ENCODE measurements at places on chromosomes 2 and 18.

DNA sequence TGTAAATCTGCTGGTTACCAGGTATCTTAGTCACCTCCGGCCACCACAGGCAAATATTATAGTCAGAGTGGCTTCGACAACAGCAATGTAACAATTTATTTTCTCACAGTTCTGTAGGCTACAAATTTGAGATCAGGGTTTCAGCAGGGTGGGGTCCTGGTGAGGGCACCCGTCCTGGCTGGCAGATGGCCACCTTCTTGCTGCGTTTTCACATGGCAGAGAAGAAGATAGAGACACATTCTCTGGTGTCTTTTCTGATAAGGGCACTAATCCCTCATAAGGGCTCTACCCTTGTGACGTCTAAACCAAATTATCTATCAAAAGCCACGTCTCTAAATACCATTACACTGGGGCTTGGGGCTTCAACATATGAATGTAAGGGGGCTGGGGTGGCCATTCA lies 843.2 kb upstream of the FANCL start:
- ATAC-seq = no peak

DNA sequence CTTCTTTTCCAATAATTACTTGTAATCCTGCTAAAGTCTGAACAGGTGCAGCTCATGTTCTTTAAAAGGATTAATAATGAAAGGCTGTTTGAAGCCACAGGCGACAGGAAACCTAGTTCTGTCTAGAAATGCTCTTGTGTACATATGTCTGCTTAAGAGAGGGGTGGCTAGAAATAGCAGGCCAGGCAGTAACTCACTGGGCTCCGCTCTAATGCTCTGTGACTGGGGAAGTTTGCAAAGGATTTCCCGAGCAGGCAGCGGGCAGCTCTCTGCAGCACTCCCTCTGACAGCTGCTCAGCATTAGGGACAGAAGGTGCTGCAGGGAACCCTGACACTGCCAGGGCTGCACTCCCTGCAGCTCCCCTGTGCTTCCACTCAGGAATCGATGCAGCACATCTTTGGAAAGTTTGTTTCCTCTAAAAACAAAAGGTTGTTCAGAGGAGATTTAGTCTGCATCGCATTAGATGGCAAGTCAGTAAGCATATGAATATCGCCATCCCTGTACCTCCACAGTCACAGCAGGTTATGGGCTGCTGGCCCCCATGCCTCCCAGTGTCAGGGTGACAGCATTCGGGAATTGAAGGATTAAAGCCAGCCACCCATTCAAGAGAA lies 33.1 kb upstream of the TTC39C start:
- peak; percentile 24 for ATAC-seq

- ATAC-seq = no peak
Observed at GRCh38 chr2:119371111-119371510, 4.3 kb downstream of the DBI start.

DNA sequence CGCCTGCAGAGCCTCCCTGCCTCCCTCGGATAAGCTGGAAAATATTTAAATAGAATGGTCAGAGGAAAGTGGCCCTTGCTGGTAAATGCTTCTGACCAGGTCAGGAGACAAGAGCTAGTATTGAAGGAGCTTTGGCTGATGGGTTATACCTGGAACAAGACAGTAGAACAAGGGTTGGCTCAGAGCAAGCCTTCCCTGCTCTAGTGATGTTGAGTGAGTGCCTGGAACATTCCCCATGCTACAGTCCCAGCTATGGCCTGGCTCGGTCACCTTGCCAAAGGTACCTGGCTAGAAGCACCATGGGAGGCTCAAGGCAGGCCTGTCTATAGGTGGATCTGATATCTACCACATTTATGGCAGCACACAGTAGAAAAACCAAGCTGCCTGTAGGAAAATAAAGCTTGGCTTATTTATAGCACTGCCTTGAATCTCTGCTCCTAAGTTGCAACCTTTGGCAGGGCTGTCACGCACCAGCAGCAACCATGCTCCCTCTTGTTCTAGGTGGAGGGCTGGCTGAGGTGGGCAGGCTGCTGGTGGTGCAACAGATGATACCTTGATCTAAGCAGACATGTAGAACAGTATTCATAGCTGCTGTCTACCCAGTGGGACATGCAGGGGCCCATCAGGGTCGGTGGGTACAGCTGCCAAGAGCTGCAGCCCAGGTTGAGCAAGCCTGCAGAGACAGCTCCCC lies 66.7 kb upstream of the BCL2L11 start:
- peak; percentile 3 for ATAC-seq

DNA sequence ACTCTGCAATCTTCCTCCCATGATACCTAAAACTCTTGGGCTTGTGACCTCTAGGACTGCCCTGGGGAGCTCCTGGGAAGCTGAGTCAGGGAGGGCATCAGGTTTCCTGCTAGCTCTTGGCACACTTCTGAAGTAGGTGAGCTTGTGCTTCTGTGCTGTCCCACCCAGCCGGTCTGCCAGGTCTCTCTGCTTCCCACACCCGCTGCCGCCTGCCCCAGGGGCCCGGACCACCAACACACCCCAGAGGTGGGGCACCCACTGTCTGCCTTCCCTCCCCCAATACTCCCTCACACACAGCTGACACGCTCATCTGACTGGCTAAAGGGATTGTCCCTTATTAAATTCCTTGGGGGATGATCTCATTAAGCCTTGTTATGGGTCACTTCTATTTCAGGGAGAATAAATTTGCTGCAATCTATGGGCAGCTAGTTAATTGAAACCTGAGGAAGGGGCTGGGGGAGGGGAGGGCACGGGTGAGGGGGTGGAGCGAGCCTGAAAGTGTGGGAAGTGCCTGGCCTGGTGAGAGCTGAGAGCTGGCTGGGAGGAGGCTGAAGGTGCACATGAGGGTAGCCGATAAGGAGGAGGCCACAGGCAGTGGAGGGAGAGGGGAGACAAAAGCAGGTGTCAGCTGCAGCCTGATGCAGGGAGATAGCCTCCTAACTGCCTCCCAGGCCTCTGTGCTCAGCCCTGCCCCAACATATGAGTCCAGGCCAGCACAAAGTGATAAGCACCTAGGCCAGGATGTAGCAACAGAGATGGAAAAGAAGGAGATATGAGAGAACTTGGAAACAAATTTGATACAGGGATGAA lies 48.8 kb downstream of the HAUS1 start:
- no peak for ATAC-seq

Data from gastroesophageal sphincter (tissue), 4 donors.